Stimulated activated CD8-positive, alpha-beta memory T cell treated with anti-CD3 and anti-CD28 coated beads, Interleukin-15, amount 100 ng/mL, for 48 hours (primary cell): ENCODE measurements at places on chromosomes 12 and 14.

DNA sequence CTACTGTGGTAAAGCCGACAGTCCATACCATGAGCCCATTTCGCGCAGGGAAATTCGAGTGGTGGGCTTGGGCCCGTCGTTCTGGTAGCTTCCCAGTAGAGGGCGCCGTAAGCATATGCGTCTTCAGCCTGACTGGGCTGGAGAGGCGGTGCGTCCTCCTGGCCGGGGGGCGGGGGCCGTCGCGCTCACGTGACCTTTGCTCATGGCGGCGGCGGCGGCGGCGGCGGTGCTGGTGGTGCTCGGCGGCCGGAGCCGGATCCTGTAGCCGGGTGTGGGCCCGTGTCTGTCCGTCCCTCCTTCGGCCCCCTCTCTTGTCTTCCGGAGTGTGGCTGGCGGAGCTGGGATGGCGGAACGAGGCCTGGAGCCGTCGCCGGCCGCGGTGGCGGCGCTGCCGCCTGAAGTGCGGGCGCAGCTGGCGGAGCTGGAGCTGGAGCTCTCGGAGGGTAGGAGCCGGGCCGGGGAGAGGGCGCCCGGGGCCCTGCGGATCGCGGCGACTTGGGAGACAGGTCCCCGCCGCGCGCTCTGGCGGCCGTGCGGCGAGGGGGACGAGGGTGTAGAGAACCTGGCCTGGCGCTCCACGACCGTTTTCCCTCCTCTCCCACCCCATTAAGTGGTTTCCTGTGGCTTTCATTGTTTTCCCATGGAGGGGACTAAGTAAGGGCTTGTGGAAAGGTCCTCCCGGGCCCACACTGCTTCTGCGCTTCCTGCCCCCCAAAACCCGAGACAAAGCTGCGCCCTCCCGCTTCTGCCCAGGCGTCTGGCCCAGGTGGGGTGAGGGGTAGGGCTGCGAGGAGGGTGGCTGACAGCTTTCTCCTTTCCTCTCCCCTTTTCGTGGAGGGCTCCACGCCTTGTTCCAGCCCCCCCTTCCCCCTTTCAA is at the start of gene DIP2B:
TSS of gene DIP2B (plus strand) at position 188 of the 877 bp plus-strand sequence. CDS start at position 344, 156 bp downstream.
- DNase-seq = peak; percentile 93

DNA sequence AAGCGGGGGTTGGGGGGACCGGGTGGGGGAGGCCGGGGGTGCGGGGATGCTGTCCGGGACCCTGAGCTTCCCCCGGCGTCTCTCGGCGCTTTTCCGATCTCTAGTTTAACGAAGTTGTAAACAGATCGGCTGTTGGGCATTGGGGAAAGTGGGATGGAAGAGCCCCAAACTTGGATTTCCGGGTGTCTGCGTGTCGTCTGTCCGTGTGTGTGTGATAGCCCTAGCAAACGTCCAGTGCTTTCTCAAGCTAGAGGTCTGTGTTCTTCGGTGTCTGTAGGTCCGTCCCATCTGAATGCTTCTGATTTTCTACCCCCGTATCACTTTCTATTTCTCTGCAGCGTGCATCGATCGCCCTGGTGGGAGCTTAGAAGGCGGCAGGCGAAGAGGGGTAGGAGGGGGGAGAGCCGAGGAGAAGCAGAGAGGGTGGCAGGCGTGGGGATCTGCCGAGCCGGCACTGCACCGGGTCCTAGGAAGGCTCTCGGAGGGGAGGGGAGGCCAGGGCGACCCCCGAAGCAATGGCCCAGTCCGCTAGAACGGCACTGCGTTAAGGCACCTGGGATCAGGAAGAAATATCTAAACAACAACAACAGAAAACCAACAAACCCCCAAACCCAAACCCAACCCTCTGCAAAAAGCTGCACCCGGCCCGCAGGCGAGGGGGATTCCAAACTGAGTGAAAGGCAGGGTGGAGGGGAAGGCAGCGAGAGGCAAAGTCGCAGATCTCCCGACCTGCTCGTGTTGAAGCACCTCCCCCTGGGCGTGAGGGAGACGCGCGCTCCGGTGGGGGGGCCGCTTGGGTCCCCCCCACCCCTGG is 1.0 kb downstream of the KCNA1 start:
- DNase-seq = no peak

- DNase-seq = no peak
Measured at GRCh38 chr14:81172353-81172752, 48.4 kb downstream of the GTF2A1 start.

- DNase-seq = no peak
Measured at GRCh38 chr14:37045340-37046061, 126.9 kb downstream of the SLC25A21 start.

- no peak for DNase-seq
Measured at GRCh38 chr12:100274291-100274690, 7.3 kb downstream of the SCYL2 start.

GRCh38 chr12:56208006-56208405 is 13.7 kb downstream of the RNF41 start:
- DNase-seq = no peak

GRCh38 chr14:65433157-65433556 is 20.6 kb downstream of the FUT8 start:
- DNase-seq = no peak

DNA sequence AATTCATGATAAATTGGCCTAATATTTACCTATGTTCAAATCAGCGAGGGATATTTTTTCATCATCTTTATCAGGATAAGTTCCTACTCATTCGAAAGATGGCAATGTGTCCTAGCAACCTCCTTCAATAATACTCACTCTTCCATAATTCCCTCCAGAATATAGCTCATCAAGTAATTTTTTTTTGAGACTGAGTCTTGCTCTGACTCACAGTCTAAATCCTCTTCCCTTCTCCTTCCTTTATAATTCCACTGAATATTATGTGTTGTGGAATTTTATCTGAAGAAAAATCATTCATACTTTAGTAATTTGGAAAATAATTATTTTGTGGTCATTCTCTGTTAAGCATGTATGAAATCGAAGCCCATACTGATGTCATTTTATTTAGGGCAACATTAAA is 663.8 kb downstream of the FLRT2 start:
- no peak for DNase-seq

DNA sequence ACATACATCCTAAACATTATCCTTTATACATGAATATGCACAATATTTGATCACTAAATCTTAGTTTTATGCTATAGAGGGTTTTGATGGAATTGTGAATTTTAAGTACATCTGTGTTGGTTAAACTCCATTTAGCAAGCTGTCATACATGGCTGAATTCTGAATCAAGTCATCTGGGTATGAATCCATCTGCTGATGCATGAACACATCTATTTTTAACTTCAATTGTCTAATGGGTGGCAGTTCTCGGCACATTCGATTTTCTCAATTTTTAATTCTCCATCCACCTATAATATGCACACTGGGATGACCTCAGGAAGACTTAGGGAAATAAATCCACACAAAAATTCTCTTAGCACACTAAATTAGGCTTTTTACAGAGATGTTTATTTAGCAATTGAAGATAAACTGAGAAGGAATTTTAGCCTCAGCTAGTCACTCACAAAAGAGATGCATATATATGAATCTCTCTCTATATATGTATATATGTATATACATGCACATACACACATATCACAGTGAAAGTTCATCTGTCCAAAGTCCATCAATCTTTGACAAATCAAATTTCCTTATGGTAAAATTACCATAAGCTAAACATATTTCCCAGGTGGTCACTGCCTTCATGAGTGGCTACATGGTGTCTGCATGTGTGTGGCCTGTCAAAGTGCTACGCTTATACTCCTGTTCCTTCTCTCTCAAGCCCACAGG is 44.5 kb upstream of the VPS33A start:
- DNase-seq = no peak

- no peak for DNase-seq
Measured at GRCh38 chr12:6424008-6424347, 20.8 kb upstream of the CD27 start.

GRCh38 chr14:81127785-81128184 is 93.0 kb downstream of the GTF2A1 start:
- no peak for DNase-seq

GRCh38 chr12:94372461-94372860 is 87.2 kb downstream of the CEP83 start:
- no peak for DNase-seq

DNA sequence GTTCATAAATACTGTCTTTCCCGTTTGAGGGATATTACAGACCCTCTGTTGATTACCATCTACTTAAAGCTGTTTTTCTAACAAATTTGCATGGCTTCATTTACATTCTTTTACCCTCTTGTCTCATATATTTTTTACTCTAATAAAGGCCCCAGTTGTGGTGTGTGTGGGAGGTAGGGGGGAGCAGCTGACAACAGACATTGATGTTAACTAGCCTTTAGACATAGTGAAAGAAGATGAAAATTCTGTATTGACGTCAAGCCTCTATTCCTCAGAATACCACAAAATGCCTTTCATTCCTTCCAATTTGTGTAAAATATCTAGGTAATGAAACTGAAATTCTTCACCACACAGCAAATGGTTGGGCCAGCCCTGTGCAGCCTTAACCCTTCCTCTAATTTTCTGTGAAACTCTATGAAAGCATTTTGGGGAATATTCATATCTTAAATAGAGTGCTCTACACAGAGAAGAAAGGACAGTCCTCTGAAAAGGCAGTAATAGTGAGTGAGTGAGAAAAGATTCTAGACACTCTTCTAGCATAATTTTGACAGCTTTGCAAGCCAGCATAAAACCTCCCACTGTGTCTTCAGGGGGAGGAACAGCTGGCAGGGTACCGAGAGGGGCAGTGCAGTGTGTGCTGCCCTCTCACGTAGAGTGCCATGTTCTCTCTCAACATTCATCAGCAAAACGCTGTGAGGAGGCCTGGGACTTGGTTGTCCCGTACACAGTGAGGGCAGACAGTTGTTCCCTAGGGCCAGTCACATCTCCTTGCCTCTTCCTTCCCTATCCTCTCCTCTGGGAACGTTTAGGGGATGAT is 20.1 kb upstream of the CERS5 start:
- DNase-seq = peak; percentile 45

GRCh38 chr12:109296431-109296830 is 12.7 kb downstream of the FOXN4 start:
- DNase-seq = no peak

- DNase-seq = no peak
Measured at GRCh38 chr12:116099652-116100432, 177.7 kb downstream of the MED13L start.
